ENCODE measurements at places on chromosomes 5 and 9.

DNA sequence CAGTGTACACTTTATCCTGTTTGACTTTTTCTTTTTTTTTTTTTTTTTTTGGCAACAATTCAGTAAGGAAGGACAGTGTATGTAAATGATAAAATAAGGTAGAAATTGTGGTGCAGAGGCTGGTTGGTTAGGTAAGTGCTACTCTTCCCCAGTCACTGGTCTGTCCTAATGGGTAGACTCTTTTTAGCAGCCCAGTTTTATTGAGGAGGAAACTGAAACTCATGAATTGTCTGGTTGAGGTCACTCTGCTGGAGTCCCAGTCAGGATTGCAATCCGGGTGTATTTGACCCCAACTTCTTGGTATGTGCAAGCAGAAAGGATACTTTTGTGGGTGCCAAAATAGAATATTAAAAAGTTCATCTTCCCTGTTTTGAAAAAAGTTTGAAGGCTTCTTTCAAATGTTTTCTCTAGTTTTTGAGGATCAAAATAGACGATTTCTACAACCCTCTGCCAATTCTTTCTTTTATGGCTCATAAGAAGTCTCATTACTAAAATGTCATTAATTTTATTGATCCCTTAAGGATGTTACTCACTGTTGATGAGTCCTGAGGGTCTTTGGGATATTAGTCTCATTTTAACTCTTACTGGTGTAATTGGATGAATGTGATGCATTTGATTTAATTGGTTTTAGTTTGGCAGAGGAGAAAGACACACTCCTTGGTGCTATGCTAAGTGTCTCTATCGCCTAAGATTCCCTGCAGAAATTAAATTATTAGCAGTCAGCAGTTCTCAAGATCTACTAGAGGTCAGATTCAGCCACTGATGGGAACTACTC lies 171.9 kb downstream of the KDM4C start:
- DNase-seq, result no peak

DNA sequence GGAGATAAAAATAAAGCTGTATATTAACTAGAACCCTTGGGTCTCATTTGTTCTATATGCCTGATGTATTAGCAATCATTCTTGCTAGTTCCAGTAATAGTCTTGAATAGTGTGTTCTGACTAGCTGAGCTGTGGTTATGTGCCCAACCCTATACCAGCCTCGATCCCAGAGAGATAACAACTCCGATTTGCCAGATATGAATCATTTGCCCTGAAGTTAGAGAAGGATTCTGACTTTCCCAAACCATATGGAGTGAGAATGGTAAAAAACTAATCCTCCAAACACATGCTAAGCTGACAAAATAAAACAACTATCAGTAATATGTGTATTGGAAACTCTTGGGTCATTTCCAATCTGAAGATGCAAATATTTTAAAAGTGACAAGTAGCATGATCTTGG lies 64.8 kb downstream of the ALDH1A1 start:
- DNase-seq, result no peak

- no peak for DNase-seq
These were observed 19.1 kb upstream of the JADE2 start for GRCh38 chr5:134506054-134507039.

DNA sequence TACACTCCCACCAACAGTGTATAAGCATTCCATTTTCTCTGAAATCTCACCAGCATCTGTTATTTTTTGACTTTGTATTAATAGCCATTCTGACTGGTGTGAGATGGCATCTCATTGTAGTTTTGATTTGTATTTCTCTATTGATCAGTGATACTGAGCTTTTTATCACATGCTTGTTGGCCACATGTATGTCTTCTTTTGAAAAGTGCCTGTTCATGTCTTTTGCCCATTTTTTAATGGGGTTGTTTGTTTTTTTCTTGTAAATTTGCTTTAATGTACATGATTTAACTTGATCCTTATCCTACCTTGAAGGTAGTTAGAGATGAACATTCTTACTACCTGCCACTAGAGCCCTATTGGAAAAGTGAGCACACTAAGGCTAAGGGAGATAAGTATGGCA lies 151.2 kb upstream of the KIF2A start:
- DNase-seq, result no peak

GRCh38 chr5:14186059-14186830 lies 43.1 kb downstream of the TRIO start:
- DNase-seq, result no peak

DNA sequence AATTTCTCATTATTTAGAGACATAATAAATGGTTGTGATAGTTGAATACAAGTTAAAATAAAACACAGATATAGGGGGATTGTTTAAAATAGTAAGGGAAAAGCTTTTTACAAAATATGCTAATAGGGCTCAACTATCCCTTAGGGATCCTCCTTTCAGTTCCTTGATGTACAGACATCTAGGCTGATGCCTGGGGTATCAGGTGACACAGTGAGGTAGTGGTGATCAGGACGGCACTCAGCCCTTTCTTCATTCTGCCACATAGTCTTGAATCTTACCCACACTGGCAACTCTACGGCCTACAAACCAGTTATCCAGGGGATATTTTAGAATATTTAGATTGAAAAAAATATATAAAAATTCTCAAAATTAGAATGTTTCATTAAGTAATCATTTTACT lies 12.5 kb upstream of the SLC35D2 start:
- DNase-seq, result no peak

GRCh38 chr5:122067390-122067789 lies 10.7 kb downstream of the LOX start:
- no peak for DNase-seq

DNA sequence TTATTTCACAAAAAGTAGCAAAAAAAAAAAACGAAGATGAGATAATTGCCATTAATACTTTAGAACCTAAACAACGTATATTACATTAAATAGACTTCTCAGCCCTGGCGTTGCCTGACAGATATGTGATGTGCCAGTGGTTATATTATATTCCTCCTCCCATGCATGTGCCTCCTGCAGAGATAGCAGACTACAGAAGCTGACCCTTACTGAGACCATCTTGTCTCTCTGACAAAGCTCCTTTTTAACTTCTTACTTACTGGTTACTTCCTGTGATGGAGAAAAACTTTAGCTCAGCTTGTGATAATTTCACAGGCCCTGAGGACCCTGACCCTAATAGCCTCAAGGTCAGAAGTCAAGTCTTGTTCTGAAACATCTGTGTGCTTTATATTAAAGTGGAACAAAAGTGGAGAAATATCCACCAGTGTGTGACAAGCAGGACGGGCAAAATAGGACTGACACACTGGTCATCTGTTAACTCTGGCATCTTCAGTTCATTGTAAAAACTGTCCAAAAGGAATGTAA lies 80.6 kb upstream of the POU5F2 start:
- no peak for DNase-seq

DNA sequence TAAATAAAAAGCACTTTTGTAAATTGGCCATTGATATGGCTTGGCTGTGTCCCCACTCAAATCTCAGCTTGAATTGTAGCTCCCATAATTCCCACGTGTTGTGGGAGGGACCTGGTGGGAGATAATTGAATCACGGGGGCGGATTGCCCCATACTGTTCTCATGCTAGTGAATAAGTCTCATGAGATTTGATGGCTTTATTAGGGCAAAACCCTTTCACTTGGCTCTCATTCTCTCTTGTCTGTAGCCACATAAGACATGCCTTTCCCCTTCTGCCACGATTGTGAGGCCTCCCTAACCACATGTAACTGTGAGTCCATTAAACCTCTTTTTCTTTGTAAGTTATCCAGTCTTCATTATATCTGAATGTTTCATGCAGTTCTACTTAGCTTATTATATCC lies 153.2 kb downstream of the TARS1 start:
- no peak for DNase-seq

DNA sequence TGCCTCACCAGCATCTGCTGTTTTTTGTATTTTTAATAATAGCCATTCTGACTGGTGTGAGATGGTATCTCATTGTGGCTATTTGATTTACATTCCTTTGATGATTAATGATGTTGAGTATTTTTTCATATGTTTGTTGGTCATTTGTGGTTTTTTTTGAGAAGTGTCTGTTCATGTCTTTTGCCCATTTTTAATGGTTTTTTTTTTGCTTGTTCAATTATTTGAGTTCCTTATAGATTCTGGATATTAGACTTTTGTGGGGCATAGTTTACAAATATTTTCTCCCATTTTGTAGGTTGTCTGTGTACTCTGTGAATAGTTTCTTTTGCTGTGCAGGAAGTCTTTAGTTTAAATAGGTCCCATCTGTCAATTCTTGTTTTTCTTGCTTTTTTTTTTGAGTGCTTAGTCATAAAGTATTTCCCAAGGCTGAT lies 148.1 kb downstream of the NPR3 start:
- no peak for DNase-seq
